Uterus (tissue), 4 donors: ENCODE measurements at places on chromosomes 7 and 10. TPM values are rescaled to one million over a fixed set of nuclear protein-coding genes. Genes with fewer than 3 reads are reported as not detected.

DNA sequence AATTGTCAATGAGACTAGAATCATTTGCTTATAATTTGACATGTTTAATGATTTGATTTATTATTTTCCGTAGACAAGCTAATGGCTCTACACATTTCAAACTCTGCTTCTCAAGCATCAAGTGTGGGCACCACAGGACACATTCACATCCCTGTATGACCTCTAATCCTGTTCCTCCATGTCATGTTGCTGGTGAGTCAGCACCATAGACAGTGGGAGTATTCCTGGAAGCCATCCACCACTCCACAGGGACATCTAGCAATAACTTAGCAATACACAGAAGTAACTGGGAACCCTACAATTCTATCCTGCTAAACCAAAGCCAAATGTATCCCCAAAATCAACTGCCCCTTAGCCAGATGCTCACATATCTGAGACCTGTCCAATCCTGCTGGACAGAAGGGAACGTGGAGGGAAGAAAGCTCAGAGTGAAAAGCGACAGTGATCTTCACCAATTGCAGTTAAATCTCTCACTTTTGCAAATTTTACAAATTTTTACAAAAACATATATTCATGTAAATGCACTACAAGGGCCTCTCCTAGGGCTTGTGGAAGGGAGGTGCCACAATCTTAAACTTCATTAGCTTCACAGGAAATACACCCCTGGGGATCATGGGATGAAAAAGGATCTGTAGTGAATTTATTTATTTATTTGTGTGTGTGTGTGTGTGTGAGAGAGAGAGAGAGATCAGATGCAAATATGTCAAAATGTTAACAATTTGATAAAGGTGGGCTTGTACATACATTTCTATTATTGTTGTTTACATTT, 126.5 kb downstream of the GFRA1 start:
- no peak for DNase-seq

DNA sequence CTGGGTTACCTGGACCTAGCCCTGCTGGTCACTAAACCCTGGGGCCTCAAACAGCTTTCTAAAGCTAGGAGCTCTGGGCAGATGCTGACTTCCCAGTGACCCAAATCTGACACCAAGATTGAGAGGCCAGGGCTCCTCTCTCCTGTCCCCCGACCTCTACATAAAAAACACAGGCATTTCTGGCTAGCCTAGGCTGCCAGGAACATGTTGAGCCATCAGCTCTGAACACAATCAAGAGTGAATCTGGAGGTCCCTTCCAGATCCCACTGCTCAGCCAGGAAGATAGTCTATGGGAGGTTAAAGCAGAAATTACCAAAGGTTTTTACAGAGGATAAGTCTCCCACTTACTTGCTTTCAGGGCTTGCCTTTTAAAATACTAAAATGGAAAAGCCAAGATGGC, 22.1 kb upstream of the PDE1C start:
- DNase-seq = no peak

- DNase-seq = no peak
Measured at GRCh38 chr10:93384006-93384405, 98.1 kb downstream of the MYOF start.

DNA sequence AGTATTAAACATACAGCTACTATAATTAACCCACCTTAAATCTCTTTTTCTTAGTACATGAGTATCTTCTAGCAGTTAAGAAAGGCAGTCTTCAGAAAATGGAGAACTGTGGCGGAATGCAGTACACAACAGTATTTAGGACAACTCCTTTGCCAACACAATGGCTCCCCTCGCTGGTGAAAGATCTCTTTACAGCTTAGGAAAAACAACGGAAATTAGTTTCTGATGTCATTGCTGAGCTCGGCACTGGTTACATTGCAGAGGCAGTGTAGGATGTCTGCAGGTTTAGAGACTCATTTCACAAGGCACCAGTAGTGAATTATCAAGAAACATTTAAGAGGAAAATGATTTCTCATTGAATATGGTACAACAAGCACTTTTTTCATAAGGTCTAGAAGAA, 43.4 kb downstream of the GLRX3 start:
- no peak for DNase-seq

- no peak for DNase-seq
Measured at GRCh38 chr7:99155211-99155610, 11.3 kb upstream of the SMURF1 start.

Gene MSMB
- not detected for total RNA-seq

Gene FAS
- total RNA-seq = 133 TPM

DNA sequence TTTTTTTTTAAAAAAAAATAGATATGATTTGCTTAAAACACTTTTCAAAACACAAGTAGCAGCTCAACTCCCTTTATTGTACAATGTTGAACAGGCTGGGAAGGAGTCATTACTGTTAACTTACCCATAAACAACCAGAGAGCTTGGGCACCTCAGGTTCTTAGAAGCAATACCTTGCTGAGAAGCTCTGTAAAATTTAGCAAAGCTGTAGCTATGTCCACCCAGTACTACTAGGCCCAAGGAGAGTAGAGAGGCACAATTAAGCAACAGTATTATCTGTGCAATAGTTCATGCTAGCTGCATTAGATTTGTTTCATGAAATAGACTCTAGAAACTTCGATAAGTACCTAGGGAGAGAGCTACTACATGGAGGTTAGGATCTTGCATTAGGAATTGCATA, 32.0 kb downstream of the SEMA3A start:
- DNase-seq = no peak

Gene SPDYE8
- total RNA-seq = not detected

- DNase-seq = no peak
Measured at GRCh38 chr10:6349846-6350535, 147.3 kb downstream of the PFKFB3 start.

DNA sequence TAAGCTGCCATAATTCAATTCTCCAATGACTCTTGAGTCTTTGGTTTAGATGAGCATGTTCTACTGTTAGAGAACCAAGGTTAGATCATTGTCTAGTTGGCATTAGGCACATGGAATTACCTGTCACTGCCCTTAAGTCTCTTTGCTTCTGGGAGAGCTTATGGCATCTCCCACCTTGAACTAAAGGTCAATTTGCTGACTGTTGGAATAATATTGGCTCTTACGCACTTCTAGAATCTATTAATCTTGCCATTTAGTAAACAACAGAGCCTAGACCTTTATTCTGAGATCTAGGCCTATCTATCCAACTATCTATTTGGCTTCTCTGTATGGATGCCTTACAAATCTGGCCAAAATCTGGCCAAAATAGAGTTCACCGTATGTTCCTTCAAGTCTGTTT, 232.0 kb downstream of the STK31 start:
- DNase-seq = no peak
